ENCODE measurements at places on chromosomes 1 and 21.

DNA sequence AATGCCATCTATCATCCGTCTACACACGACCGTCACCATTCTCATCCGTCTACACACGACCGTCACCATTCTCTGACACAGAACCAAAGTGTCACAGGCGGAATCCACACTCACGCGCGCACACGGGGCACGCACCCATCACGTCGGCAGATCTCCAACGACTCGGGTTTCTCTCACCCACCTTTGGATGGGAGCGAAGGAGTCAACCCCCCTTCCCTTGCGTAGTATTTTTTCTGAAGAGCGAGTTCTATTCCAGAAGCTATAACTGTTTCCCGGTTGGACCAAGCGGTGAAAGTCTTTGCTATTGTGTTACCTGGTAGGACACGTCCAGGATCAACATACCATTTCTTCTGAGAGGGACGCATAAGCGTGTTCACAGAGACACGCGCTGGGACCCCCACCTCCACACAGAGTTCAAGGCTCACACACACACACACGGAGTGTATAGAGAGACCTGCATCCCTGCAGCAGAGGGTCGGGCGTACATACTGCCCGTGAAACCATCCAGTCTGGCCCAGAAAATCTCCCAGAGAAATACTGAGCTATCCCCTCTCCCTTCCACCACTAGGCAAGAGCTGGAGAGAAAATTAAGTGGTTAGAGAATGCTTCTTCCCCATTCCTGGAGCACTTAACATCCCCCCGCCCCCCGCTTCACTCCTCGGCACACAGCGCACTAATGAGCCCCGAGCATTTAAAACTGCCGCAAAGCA lies 741 bp downstream of the DUSP10 start:
- no peak for DNase-seq

GRCh38 chr1:219958875-219959417 lies 30.6 kb upstream of the SLC30A10 start:
- DNase-seq: no peak

- no peak for DNase-seq
These were observed 16.0 kb downstream of the PFKFB2 start for GRCh38 chr1:207069061-207069460.

DNA sequence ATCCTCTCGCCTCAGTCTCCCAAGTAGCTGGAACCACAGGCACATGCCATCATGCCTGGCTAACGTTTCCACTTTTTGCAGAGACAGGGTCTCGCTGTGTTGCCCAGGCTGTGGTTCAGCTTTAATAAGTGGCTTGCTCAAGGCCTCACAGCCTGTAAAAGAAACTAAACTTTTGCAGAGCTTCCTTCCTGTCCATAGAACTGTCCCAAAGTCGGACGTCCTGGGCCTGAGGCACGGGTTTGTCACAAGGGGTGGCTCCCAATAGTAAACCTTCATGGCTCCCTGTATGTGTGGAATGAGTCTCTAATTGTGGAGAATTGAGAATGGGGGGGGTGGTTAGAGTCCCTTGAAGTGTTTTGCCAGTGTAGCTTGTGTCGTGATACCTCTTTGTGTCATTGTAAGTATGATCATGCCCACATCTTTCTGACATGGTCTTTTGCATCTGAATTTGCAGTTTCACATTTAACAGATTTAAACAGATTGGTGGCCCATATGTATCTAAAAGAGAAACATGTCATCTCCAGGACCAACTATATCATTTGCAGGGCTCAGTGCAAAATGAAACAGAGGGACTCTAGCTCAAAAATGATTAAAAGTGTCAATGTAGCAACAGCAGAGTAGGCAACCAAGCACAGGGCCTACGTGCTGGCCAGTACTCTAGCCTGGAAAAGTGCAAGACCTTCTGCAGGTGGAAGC lies 332.1 kb downstream of the KIF26B start:
- DNase-seq: no peak

GRCh38 chr21:35344582-35344981 lies 295.5 kb upstream of the RUNX1 start:
- no peak for DNase-seq

Measured in stimulated activated CD4-positive, alpha-beta T cell treated with anti-CD3 and anti-CD28 coated beads, Interleukin-2, amount 100 ng/mL, for 48 hours (primary cell).